ENCODE measurements at places on chromosomes 13 and 19.

GRCh38 chr13:79869326-79869725 lies 388.4 kb downstream of the NDFIP2 start:
- DNase-seq, result no peak

DNA sequence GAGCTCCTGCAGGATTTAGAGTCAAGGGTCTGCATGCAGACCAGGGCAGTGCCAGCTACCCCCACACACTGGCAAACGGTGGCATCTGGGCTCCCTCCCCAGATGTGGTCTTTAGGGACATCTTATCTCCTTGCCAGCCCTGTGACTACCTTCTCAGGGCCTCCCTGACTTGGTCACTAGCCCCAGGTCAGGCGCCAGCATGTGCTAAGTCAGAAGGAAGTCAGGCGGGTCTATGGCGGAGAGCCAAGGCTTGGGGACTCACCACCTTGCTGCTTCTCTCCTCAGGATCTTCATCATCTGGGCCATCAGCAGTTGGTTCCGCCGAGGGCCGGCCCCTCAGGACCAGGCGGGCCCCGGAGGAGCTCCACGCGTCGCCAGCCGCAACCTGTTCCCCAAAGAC lies 17.6 kb downstream of the CLPTM1 start:
- DNase-seq, result no peak

DNA sequence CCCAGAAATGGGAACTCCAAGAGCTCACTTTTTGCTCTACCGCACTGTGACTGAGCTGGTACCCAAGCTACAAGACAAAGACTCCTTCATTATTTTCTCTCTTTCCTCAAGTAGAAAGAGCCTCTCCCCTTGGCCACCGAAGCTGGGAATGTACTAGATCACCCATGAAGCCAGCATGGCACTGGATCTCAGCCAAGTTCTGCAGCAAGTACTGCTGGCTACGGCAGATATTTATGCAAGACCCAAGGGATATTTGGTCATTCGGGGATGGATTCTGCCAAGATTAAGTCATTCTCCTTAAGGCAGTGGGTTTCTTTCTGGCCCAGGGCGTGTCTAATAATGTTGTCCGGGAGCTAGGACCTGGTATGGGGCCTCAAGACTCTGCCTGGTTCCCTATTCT lies 633.5 kb downstream of the SLITRK1 start:
- DNase-seq, result no peak

DNA sequence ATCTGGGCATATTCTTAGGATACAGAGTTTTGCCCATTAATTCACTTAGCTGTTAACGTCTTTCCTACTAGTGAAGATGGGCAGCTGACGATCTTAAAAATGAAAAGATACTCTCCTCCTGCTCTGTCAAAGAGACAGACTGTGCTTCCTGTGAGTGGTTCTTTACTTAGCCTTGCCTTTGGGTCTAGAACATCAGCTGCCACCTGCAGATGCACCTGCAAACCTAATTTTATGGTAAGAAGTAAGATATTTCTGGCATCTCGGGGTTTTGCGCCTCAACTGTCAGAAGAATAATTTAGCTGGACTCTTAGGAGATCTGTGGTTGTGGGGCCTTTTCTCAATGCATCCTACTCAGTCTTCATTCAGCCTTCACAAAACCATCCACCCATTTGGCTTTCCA lies 36.2 kb downstream of the TRPC4 start:
- DNase-seq, result no peak

DNA sequence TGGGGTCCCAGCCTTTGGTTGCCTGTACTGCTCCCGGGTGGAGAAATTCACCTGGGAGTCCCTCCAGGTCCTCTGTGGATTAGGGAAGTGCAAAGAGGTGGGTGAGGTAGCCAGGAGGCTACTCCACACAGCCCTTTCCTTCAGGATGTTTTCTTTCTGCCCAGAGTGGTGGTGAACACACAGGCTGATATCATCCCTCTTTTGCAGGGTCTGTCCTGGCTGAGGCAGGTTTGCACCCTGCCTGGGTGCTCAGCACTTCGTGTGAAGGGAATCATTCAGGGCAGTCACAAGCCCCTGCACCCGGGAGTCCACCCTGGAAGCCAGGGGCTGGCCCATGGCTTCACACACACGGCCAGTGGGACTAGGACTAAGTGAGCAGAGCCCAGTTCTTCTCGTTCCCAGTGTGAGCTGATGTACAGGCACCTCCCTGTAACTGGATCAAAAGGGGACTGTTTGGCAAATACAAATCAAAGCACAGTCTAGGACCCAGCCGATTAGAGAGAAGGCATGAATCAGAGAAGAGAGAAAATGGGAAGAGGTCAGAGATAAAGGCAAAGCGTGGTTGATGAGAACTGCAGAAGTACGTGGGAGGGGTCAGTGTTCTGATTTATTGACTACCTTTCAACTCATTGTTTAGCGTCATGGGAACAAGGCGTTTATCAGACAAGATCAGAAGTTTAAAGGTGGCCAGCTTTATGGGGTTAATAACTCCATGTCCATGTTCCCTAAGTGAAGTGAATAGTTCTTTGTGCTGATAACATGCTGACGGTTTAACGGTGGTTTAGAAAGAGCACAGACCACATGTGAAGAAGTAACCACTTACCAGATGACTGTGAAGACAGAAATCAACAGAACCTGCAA lies 30.4 kb upstream of the SPATA13 start:
- no peak for DNase-seq

DNA sequence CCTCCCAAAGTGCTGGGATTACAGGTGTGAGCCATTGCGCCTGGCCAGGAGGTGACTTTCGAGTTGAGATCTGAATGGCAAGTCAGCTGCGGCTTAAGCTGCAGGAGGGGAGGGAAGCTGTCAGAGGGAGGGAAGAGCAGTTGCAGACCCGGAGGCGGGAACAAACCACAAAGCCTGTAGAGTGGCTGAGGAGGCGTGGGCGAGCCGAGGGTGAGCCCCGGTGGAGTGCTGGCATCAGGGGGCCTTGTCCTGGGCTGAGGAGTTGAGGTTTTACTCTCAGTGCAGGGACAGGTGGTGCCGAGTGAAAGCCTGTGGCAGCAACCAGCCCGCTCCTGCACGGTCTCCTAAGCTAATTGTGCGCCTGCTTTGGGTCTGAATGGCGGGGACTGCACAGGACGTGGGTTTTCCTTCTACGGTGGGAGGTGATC lies 24.2 kb downstream of the PPP1R37 start:
- DNase-seq, result no peak

- DNase-seq, result no peak
These were observed 209.3 kb downstream of the KCNRG start for GRCh38 chr13:50224534-50224933.

GRCh38 chr19:18070181-18070580 lies 16.6 kb downstream of the IL12RB1 start:
- DNase-seq, result no peak

- DNase-seq, result no peak
These were observed 615.0 kb downstream of the FGF9 start for GRCh38 chr13:22285867-22286266.
